Lung (tissue), 17 donors: ENCODE measurements at places on chromosomes 12 and 14.

- no peak for DNase-seq
Observed at GRCh38 chr12:111155521-111155920, 213.4 kb downstream of the PHETA1 start.

DNA sequence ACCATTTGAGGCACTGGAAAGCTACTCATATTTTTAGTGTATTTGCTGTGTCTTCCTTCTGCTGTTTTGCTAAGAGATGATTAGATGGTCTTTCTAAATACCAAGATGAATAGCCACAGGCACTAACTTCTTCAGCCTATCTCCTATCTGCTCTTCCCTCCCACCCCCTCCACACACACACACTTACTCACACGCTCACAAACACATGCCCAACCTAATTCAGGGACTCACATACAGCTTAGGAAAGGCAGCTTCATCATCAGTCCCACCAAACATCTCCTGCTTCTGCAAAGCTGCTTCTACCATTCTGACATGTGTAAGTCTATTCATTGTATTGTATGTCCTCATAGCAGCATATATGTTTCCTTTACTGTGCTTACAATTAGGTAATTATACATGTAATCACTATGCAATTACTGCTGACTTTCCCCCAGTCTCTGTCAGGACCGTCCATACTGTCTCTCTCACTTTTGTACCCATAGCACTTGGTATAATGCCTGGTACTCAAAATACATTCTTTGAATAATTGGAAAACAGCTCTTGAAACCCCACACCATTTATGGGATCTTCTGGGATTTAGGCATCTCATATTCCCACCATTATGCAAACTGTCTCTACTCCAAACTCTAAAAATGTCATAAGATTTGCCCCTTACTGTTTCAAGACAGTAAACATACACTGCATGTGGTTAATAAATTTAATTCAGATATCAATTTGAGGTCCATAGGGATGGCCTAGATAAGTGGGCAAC lies 83.3 kb upstream of the HIF1A start:
- DNase-seq: no peak

GRCh38 chr12:40225337-40225983 lies 663 bp downstream of the LRRK2 start:
- no peak for DNase-seq

DNA sequence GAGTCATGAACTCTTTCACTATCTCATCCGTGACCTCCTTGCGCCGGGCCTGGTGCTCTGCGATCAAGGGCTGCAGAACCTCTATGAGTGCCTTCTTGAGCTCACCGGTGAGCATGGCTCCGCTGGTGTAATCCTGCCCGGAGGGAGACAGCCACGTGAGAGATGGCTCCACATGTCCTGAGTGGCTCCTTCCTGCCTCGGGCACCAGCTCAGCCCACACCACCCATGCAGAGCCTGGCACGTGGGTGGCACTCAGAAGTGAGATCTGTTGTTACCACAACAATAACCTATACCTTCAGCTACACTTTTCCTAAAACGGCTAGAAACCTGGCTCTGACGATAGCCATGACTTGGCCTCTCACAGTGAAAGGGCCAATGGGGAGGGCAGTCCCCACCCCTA lies 11.8 kb downstream of the SLC25A47 start:
- DNase-seq: no peak

DNA sequence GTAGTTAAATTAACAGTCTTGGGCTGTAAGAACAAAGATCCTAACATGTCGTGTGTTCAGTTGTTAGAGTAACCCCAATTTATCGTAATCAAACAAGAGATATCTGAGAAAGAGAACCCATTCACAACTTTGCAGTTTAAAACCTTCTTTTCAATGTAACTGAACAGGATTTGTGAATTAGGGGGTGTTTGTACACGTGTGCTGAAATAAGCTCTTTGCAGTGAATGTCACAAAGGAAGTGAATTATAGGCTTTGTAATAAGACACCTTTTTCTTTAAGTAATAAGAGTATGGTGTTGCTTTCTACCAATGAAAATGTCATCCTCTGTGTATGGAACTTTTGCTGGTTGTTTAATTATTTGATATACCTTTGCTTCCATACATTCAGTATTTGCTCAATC lies 114.0 kb downstream of the ALX1 start:
- peak; percentile 70 for DNase-seq

GRCh38 chr14:99242816-99243721 lies 28.9 kb downstream of the BCL11B start:
- no peak for DNase-seq

DNA sequence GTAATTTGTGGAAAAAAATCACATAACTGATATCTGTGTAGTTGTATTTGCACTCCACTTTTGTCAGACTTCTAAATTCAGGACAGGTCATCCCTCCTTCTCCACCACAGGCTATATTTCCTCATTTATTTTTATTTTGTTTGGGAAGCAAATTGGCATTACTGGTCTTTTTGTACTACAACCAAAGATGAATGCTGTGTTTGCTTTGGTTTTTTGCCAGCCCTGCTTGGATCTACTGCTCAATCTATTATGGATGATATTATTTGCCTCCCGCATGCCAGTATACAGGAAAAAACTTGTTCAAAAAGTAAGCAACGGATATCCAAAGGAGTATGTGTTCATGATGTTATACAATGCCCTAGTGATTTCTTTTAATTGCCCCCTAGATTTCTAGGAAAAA lies 948.8 kb downstream of the TRHDE start:
- DNase-seq: no peak

DNA sequence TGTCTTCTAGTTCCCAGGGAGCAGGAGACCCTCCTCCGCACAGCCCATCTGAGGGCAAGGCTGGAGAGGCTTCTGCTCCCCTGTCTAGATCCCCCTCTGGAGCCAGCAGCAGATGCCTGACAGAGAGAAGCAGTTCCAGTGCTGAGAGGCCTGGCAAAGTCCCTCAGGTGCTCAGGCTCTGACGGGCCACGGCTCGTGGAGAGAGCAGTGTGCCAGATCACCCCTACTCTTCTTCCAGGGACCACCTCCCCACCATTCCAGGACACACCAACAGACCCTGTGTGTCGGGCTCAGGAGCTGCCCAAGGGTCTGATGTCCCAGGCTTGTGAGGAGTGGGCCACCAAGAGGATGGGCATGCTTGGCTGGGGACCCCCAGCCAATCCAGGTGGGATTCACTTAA lies 22.5 kb upstream of the C14orf180 start:
- no peak for DNase-seq

DNA sequence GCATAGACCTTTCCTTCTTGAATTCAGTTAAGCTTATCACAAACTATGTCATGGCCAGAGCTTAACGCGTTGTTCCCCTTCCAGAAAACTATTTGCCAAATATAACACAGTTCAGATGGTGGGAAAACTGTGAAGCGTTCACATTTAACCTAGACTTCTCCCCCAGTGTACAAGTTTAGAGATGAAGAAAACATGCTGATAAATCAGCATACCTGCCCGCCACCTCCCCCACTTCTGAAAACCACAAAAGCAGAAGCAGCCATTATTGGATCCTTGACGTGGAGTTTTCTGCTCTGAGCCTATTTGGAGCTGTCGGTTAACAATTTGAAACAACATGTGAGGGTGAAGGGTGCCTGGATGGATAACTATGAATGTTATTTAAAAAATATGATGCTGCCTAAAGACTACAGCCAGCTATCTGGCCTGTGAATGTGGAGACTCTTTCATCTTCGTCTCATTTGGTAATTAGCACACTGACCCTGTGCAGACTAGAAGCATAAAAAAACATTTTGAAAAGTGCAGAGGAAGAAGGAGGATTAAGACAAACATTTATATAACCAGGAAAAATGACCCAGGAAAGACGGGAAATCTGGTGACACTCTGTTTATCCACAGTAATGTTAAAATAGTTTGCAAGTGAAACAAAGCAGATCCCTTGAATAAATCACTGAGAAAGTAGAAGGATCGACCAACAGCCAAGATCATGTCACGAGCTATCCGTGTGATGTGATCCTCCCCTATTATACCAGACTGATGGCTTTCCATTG lies 408.2 kb downstream of the AEBP2 start:
- DNase-seq: peak; percentile 94

- no peak for DNase-seq
Observed at GRCh38 chr12:6294156-6295093, 16.1 kb upstream of the PLEKHG6 start.

GRCh38 chr14:92874962-92875661 lies 47.8 kb upstream of the CHGA start:
- peak; percentile 4 for DNase-seq
